ENCODE measurements at places on chromosomes 6 and 20. TPM values are rescaled to one million over a fixed set of nuclear protein-coding genes. Genes with fewer than 3 reads are reported as not detected.
A peak's percentile ranks its signal among the peaks of the same experiment; 100 is the strongest.

DNA sequence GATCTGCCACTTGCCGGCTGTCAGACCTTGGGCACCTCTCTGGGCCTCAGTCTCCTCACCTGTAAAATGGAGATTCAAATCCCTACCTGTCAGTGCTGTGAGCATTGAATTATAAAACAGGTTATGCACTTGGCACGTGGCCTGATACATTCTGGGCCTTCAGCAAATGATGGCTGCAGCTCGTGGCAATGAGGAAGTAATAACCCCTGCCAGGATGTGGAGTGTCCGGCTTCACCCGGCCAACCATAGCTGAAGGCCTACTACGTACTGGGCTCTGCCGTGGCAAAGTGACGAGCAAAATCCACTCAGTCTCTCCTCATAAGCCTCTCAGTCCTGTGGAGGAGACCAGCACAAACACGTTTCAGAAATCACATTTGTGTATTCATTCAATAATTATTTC lies 10.9 kb upstream of the VSTM2L start:
- DNase-seq, result no peak

ANGPT4 gene
- total RNA-seq, result 0.04 TPM

ARMH2 gene
- not detected for total RNA-seq

ASIP gene
- 0.27 TPM for total RNA-seq

SNAP25 gene
- 3.1 TPM for total RNA-seq

GJA1 gene
- 55.9 TPM for total RNA-seq

GRCh38 chr6:4220558-4220957 lies 85.2 kb upstream of the ECI2 start:
- no peak for DNase-seq

DNA sequence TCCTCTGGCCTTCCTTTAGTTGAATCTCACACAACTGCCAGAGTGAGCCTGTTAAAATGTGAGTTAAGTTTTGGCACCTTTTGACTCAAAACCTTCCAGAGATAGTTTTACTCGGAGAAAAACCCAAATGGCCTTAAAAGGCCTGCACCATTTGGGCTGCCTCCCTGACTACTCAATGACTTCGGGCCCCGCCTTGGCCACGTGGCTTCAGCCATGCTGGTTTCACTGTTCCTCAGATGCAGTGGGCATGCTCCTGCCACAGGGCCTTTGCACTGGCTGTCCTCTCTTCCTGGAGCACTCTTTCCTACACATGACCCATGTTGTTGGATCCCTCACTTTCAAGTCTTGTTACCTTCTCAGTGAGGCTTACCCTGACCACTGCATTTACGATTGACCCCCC lies 18.3 kb downstream of the VEGFA start:
- no peak for DNase-seq

DNA sequence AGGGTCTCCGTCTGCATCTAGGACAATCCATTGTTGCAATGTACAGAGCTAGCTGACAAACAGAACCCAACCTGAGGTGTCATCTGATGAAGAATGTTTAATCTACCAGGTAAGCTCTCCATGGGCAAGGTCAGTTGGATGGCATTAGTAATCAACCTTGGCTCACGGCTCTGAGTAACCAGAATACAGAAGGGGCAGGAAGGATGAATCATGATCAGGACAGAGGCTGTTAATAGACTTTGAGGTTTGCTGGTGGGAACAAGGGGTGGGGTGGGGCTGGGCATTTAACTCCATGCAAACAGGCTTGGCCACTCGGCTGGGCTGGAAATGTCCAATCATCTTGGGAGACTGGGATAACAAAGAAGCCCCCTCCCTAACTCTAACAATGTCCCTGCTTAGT lies 77.1 kb upstream of the MRPS10 start:
- no peak for DNase-seq

- no peak for DNase-seq
Observed at GRCh38 chr6:40135491-40136072, 201.3 kb upstream of the MOCS1 start.

GRCh38 chr6:14951704-14952103 lies 294.2 kb upstream of the JARID2 start:
- DNase-seq, result no peak

DNA sequence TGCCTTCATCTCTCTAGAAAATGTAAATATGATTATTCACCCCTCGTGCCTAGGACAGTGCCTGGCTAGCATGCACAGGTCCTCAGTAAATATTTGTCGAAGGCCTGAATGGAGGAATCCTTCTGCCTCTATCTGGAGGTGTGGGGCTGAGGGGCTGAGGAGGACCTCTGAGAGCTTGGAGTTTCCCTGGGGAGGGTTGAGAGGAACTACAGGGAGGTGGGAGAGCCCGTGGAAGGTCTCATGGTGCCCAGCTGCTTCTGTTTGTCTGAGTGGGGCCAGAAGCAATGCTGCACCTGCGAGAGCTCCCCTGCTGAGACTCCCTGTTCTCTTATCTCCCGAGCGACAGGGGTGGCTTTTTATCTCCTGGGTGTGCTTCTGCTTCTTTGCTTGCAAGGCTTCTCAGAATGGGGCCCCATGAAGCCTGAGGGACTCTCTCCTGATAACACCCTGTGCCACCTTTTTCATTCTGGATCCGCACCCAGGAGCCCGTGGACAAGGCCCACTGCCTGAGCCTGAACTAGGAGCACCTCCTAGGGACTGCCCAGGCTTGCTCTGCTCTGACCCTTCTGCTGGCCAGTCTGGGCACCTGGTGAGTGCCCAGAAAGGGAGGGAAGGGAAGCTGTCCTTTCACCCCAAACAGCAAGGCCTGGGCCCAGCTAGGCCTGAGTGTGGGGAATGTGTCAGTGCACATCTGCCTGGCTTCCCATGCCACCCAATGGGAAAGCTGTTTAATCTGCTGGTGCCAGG lies 2.4 kb downstream of the SLC29A1 start:
- no peak for DNase-seq

GRCh38 chr6:118012944-118013343 lies 105.9 kb downstream of the SLC35F1 start:
- peak; percentile 19 for DNase-seq

GRCh38 chr6:7425808-7426190 lies 36.2 kb downstream of the RIOK1 start:
- DNase-seq, result no peak

- peak; percentile 6 for DNase-seq
Observed at GRCh38 chr20:61328911-61329558, 77.0 kb downstream of the CDH4 start.

HCRTR2 gene
- not detected for total RNA-seq

DNA sequence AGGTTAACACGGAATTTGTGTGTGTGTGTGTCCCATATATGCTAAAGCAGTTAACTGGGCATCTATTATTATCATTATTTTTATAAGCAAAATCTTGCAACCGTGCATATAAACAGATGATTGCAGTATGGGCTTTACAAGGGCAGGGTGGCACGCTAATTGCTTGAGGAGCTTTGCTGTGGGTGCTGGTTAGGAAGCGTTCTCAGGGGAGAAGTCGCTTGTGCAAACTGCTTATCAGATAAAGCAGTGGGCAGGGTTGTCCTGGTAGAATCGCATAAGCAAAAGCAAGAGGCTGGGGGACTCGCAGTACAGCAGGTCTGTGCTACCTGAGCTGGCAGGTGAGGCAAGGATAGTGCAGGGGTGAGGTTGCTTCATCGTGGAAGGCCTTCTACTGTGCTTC lies 9.7 kb upstream of the CCN6 start:
- DNase-seq, result no peak

DNA sequence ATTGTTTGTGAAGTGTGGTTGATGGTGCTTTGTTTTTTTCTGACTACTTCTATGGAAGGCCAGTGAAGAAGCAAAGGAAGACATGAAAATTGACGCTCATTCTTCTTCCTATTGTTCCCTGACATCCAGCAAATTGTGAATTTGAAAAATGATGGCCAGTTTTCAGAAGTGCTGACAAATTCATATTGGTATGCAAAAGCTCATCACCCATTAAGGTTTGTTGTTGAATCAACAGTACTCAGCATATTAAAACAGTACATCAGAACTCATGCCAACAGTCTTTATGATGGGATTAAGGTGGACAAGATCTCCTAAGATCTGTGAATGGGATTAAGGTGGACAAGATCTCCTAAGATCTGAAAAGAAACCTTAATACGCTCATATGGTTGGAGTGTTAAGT lies 1.0 kb upstream of the MTG2 start:
- DNase-seq, result no peak

TSPO2 gene
- total RNA-seq, result 0.22 TPM

GRCh38 chr20:19621072-19621471 lies 137.0 kb upstream of the RIN2 start:
- no peak for DNase-seq

CDH4 gene
- total RNA-seq, result 0.66 TPM

PLCB4 gene
- total RNA-seq, result 5.7 TPM

Measured in muscle of leg (tissue), 16 donors.